ENCODE measurements at places on chromosomes 5 and 9.

- no peak for DNase-seq
These were observed 423.9 kb downstream of the DMRT2 start for GRCh38 chr9:1473956-1474634.

DNA sequence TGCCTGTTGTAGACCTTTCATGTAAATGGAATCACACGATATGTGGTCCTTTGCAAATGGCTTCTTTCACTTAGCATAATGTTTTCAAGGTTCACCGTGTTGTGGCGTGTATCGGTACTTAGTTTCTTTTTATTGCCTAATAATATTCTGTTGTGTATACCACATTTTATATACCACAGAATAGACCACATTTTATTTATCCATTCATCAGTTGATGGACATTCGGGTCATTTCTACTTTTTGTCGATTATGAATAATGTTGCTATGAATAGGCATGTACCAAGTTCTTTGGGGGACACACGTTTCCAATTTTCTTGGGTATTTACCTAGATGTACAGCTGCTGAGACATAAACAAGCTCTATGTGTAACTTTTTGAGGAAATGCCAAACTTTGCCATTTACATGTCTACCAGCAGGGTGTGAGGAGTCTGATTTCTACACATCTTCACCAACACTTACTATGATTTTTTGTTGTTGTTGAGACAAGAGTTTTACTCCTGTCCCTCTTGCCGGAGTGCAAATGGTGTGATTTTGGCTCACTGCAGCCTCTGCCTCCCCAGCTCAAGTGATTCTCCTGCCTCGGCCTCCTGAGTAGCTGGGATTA is 144.7 kb downstream of the RGS3 start:
- no peak for DNase-seq

- no peak for DNase-seq
These were observed 529.1 kb upstream of the SEMA6A start for GRCh38 chr5:117103703-117104102.

GRCh38 chr9:29241320-29241719 is 1668.0 kb upstream of the C9orf72 start:
- DNase-seq = no peak

DNA sequence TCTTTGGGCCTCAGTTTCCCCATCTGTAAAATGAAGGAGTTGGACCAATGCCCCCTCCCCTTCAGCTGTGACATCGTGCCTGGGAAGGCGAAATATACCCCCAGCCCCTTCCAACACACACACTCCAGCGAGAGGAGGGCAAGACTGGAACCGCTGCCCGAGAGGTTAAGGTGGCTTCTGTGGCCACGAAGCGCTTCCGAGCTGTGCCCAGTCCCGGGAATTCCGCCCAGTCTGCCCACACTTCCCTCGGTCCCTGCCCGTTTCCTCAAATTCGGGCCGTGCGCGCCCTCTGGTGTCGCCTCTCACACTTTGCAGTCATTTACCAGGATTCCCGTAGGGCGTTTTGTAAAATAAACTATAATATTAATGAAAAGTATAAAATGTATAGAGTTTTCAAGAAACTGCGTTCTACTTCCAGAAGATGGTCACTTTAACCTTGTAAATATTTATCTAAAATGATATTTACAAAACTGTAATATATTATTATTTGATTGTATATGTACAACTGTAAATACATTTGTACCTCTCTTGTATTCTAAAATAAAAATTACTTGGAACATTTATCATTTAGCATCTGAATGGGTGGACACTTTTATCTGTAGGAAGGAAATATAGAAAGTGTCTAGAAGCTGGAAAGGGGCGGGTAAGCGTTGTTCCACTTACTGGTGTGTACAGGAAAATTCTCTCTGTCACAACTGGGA is 11.0 kb upstream of the EXOSC2 start:
- peak; percentile 52 for DNase-seq

- DNase-seq = no peak
These were observed 217.3 kb upstream of the KLF4 start for GRCh38 chr9:107706701-107707427.

DNA sequence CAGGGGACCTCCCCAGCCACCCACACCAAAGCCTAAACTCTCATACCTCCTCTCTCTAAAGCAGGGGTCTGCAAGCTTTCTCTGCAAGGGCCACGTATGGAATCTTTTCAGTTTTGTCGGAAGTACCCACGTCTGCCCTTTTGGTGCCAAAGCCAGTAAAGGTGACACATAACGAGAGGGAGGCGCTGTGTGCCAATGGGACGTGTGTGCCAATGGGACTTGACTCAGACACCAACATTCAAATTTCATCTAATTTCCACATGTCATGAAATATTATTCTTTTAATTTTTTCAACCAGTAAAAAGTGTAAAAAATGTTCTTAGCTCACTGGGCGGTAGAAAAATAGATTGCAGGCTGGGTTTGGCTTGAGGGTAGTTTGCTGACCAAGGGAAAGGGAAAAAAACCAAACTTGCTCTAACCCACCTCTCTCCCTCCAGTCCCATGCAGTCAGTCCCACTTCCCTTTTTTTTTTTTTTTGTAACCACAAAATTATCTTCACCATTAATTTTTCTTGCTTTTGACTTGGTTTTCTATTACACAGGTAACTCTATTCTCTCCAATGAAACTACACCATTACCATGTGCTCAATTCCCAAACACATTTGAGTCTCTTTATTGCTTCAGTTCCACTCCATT is 25.5 kb downstream of the OR2V1 start:
- DNase-seq = no peak

- DNase-seq = no peak
These were observed 220.0 kb downstream of the CDH18 start for GRCh38 chr5:19767987-19768386.

DNA sequence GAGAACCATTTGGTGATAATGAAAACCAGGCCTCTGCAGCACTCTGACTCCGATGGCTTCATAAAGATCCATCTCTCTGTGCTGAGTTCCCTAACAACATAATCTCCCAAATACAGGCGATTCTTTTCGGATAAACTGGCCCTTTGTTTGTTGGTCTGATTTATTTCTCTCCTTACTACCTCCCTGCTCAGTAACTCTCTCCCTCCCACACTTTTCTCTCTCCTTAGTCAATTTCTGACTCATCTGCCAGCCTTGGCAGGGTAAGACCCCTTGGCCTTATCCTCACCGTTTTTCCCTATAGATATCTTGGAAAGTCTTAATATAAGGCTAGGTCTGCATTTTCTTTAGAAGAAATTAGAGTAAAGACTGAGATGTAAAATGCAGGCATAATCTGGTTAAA is 128.7 kb downstream of the BRINP1 start:
- no peak for DNase-seq

DNA sequence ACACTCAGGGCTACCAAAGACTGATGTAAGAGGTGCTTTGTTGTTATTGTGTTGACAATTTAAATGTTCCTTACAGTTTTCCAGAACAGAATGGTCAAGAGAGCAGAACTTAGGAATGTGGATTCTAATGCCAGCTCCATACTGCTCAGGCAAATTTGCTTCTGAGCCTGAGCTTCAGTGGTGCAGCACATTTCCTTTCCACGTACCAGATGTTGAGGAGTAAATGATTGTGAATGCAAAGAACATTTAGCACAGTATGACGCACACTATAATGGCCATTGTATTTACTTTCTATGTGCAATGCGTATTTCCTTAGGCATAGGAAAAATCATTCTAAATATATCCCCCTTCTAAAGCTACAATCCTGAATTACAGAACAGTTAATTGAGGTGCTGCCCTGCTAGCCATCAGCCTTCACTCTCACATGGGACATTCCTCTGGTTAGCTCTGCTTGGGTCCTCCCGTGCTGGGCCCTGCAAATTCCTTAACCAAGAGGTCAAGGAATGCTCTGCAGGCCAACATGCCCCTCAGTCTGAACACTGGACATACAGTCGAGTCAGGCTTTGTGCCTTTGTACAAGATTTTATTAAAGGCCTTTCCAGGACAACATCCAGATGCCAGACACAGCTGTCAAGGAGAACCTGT is 21.1 kb upstream of the TMEM174 start:
- no peak for DNase-seq

DNA sequence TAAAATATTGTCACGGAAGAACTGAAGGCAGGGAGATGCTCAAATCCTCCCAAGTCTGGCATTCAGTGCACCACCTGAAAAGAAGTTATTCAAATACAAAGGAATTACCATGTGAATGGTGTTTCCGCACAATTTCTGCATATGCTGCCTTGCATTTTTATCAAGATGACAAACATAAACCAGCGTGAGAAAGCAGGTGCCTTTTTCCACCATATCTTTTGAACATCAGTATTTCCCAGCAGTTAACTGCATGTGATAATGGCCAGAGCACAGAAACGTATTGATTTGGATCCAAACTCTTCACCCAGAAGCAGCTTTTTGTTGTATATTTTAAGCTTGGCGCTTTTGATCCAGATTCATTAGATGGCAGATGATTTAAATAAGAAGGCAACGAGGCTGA is 808.0 kb downstream of the TLE1 start:
- no peak for DNase-seq
